ENCODE measurements at places on chromosomes 7 and 10. TPM values are rescaled to one million over a fixed set of nuclear protein-coding genes. Genes with fewer than 3 reads are reported as not detected.

- H3K4me3 ChIP-seq = no peak overlapping the region
- no peaks in the 10 kb centered on the region for H3K36me3 ChIP-seq
- no peak overlapping the region for H3K27ac ChIP-seq
- H3K4me1 ChIP-seq = no peaks in the 10 kb centered on the region
- peaks cover 12% of the 10 kb centered on the region for H3K27me3 ChIP-seq
Observed at GRCh38 chr10:11667756-11668155, 56.3 kb upstream of the USP6NL start.

DNA sequence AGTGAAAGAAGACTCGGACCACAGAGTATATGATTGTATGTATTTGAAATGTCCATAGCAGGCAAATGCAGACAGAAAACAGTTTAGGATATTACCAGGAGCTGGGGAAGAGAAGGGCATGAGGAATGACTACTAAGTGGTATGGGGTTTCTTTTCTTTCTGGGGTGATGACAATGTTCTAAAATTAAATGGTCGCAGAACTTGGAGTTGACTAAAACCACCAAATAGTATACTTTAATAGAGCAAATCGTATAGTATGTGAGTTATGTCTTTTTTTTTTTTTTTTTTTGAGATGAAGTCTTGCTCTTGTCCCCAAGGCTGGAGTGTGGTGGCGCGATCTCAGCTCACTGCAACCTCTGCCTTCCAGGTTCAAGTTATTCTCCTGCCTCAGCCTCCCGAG lies 34.6 kb downstream of the XRCC2 start:
- H3K27me3 ChIP-seq = no peaks in the 10 kb centered on the region
- H3K4me1 ChIP-seq = no peaks in the 10 kb centered on the region
- no peaks in the 10 kb centered on the region for H3K36me3 ChIP-seq
- no peak overlapping the region for H3K4me3 ChIP-seq

GRCh38 chr7:135977742-135978066 lies 545 bp upstream of the MTPN start:
- H3K36me3 ChIP-seq = no peaks in the 10 kb centered on the region
- H3K27ac ChIP-seq = peak overlapping the region; percentile 73
- H3K4me1 ChIP-seq = peaks cover 42% of the 10 kb centered on the region
- H3K27me3 ChIP-seq = no peaks in the 10 kb centered on the region
- DNase-seq = no peak

- H3K36me3 ChIP-seq = no peaks in the 10 kb centered on the region
- no peaks in the 10 kb centered on the region for H3K27me3 ChIP-seq
- no peak overlapping the region for H3K4me3 ChIP-seq
- DNase-seq = no peak
Observed at GRCh38 chr7:51792796-51793195, 476.2 kb upstream of the COBL start.

DNA sequence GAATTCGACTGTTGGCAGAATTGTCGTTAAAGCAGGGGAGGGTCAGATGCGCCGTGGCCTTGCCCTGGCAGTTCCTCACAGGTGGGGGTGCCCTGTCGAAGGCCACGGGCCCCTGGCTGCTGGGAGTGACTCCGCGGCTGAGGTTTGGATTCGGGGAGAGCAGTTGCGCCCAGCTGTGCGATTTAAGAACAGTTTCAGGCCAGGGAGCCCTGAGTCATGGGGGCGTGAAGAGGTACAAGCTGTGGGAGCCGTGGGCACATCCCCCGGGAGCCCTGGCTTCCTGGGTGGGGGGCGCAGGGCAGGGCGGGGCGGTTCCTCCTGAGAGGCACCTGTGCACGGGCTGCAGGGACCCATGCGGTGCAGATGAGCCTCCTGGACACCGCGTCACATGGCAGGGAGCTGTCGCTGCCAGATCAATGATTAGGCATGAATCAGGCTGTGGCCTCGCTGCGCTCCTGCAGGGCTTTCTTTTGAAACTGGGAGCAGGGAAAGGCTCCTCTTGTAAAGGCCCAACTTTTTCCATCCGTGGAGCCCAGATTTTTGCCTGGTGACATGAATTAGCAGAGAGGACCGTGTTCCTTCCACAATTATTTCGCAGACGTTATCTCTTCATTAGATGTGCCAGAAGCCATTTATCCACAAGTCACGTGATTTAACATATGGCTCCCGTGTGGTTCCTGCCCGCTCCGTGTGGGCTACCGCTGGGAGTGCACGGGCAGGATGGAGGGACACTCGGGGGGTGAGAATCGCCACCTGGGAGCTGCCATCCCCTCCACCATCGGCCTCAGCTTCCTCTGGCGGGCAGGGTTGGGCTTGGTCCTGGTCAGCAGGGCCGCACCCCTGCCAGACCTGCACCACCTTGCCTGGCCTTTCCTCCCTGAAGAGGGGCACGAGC lies 918 bp downstream of the PWWP2B start:
- peak overlapping the region; percentile 18 for H3K27ac ChIP-seq
- no peaks in the 10 kb centered on the region for H3K36me3 ChIP-seq
- H3K27me3 ChIP-seq = no peaks in the 10 kb centered on the region
- peaks cover 10% of the 10 kb centered on the region for H3K4me1 ChIP-seq
- H3K4me3 ChIP-seq = peak overlapping the region; percentile 70

The CHAT gene
- total RNA-seq = not detected

Data from GM23248 (cell line).